ENCODE measurements at places on chromosomes 13 and 19.

GRCh38 chr13:83780227-83780626 lies 102.0 kb downstream of the SLITRK1 start:
- H3K4me3 ChIP-seq, result no peak overlapping the region
- no peaks in the 10 kb centered on the region for H3K4me1 ChIP-seq
- no peaks in the 10 kb centered on the region for H3K27me3 ChIP-seq
- H3K27ac ChIP-seq, result no peak overlapping the region
- H3K36me3 ChIP-seq, result no peaks in the 10 kb centered on the region
- no peak for DNase-seq

DNA sequence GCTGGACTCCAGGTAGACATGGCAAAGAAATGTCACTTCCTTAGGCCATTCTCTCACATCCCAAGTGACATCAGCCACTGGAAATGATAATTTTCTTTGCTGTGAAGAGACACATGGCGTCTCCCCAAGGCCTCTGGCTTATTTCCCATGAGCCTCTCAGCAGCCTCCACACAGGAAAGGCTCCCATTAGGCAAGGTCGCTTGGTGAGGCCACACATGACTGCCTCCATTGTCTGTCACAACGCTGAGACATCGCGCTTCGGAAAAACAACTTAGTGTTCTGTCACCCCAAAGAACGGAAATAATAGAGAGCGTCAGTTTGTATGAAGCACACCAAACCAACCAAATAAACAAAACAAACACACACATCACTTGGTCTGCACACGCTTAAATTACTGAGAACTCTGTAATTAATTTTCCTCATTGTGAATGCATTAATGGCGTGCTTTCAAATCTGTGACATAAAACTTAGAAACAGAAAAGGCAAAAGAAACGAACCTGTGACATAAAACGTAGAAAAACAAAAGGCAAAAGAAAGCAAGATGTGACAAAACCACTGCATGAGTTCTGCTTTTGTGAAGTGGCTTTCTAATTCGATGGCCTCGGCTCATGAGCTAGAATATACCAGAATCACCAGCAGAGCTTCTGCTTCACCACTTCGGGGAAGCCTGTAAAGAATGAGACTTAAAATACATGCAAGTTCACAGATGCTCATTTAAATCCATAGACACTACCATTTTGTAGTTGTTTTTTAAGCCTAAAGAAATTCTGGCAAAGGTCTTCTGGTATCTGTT lies 404.2 kb upstream of the SGCG start:
- no peak for DNase-seq
- no peak overlapping the region for H3K4me3 ChIP-seq

- no peaks in the 10 kb centered on the region for H3K27me3 ChIP-seq
- H3K4me3 ChIP-seq, result no peak overlapping the region
- no peaks in the 10 kb centered on the region for H3K36me3 ChIP-seq
These were observed 9.9 kb upstream of the ZNF90 start for GRCh38 chr19:20067943-20068342.

DNA sequence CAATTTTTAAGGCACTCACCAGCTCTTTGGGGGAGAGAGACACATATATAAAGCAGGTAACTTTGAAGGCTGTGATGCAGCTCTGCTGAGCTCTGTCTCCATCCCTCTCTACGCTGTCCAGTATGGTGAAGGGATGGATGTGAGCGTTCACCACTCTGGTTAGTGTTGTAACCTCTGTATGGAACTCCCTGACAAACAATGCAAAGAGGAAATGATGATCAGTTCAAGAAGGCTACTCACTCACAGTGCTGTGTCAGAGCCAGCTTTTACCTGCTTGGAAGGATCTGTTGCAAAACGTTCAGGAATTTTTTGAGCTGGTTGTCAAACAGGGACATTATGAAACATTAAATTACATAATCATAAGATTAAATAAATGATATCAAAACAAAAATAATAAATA lies 90.8 kb upstream of the SLC10A2 start:
- no peaks in the 10 kb centered on the region for H3K27me3 ChIP-seq
- H3K36me3 ChIP-seq, result no peaks in the 10 kb centered on the region
- H3K4me1 ChIP-seq, result no peaks in the 10 kb centered on the region
- no peak overlapping the region for H3K27ac ChIP-seq

DNA sequence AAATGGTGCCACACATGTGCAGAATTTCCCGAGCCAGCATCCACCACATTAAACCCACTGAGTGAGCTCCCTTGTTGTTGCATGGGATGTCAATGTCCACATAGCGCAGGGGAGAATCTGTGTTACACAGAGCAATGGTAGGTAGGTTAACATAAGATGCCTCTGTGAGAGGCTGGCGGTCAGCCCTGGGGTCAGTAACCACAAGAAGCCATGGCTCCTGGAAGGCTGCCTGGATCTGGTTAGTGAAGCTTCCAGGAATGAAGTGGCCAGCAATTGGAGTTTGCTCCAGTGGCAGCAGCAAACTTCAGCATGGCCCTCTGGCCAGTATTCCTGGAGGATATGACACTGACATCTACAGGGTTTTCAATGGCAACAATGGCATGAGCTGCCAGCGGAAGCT lies 37.0 kb upstream of the PCDH9 start:
- H3K4me3 ChIP-seq, result no peak overlapping the region
- no peak for DNase-seq
- H3K4me1 ChIP-seq, result no peaks in the 10 kb centered on the region
- H3K27me3 ChIP-seq, result no peaks in the 10 kb centered on the region

DNA sequence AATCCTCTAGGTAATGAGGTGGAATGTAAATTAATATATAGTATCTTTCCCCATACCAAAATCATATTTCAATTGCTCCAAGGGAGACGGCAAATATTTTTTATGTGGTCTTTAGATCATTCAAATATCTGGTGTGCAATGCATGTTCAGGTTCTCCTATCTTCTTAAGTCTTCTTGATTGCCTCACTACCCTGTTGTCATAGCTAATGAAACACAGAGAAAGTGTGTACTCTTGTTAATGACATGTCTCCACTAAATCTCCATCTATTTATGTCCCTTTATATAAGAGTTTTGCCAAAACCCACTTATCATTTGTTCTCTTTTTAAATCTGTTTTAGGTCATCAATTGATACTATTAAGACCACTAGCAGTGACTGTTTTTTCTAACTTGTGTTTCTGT lies 6.6 kb downstream of the STARD13 start:
- no peaks in the 10 kb centered on the region for H3K4me1 ChIP-seq
- DNase-seq, result no peak
- H3K27me3 ChIP-seq, result no peaks in the 10 kb centered on the region
- no peak overlapping the region for H3K27ac ChIP-seq
- H3K4me3 ChIP-seq, result no peak overlapping the region
- H3K36me3 ChIP-seq, result no peaks in the 10 kb centered on the region

- H3K27me3 ChIP-seq, result no peaks in the 10 kb centered on the region
- peaks cover 9% of the 10 kb centered on the region for H3K36me3 ChIP-seq
- DNase-seq, result no peak
- no peak overlapping the region for H3K27ac ChIP-seq
These were observed 18.9 kb downstream of the ELAVL1 start for GRCh38 chr19:7986321-7987113.

- no peaks in the 10 kb centered on the region for H3K4me1 ChIP-seq
- H3K27me3 ChIP-seq, result no peaks in the 10 kb centered on the region
- H3K27ac ChIP-seq, result no peak overlapping the region
- no peak overlapping the region for H3K4me3 ChIP-seq
- no peak for DNase-seq
These were observed 57.8 kb downstream of the CCDC70 start for GRCh38 chr13:51919531-51919930.

GRCh38 chr13:95457294-95457693 lies 95.2 kb upstream of the CLDN10 start:
- peak; percentile 62 for DNase-seq
- peaks cover 30% of the 10 kb centered on the region for H3K4me1 ChIP-seq
- H3K27ac ChIP-seq, result no peak overlapping the region
- H3K4me3 ChIP-seq, result peak overlapping the region; percentile 59
- no peaks in the 10 kb centered on the region for H3K36me3 ChIP-seq

DNA sequence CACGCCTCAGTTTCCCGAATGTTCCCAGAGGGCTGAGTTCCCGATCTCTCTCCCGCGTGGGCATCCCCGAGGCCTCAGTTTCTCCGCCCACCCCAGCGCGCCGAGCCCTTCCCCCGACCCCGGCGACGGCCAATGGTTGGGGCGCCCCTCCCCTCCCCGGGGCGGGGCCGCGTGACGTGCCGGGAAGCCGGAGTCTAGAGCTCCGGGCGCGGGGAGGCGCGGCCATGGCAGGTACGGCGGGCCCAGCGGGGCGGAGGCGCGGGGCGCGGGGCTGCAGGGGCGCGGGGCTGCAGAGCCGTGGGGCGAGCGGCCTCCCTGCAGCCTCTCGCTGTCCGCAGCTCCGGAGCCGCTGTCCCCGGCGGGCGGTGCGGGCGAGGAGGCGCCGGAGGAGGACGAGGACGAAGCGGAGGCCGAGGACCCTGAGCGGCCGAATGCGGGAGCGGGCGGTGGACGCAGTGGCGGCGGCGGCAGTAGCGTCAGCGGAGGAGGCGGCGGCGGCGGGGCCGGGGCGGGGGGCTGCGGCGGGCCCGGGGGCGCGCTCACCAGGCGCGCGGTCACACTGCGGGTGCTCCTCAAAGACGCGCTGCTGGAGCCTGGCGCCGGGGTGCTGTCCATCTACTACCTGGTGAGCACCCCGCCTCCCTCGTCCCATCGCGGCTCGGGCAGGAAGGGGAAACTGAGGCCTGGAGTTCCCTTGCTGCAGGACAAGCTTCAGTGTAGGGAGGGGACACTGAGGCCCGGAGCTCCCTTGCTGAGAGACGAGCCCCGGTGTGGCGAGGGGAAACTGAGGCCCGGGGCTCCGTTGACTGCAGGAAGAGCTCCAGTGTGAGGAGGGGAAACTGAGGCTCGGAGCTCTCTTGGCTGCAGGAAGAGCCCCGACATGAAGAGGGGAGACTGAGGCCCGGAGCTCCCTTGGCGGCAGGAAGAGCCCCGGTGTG lies at the start of gene MPND:
MPND (plus strand) TSS at position 193 of the 938 bp plus-strand sequence; CDS start at position 225, 32 bp downstream.
- peak; percentile 77 for DNase-seq
- peaks cover 27% of the 10 kb centered on the region for H3K4me1 ChIP-seq
- H3K4me3 ChIP-seq, result peak within 1 kb of the TSS; percentile 85
- peaks cover 7% of the 10 kb centered on the region for H3K36me3 ChIP-seq
- H3K27ac ChIP-seq, result peak within 1 kb of the TSS; percentile 73

DNA sequence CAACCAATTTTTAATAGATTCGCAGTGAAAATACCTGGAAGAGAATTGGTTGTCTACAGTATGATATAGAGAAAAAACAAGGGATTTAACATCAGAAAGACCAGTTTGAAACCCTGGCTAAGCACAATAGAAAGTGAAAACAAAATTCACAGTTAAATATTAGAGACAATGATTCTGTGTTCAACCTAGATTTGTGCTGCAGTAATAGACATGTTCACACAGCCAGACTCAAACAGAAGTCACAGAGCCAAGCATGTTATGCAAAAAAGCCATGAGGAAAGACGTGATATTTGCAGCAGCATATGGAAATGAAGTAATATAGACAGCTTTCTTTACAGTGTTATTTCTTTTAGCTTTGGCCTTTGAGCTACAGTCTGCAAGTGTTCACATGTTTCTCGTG lies 48.1 kb downstream of the SCEL start:
- H3K27me3 ChIP-seq, result no peaks in the 10 kb centered on the region
- H3K27ac ChIP-seq, result no peak overlapping the region
- no peak overlapping the region for H3K4me3 ChIP-seq
- no peak for DNase-seq
- H3K36me3 ChIP-seq, result no peaks in the 10 kb centered on the region
- no peaks in the 10 kb centered on the region for H3K4me1 ChIP-seq

- peaks cover 25% of the 10 kb centered on the region for H3K27me3 ChIP-seq
- H3K36me3 ChIP-seq, result no peaks in the 10 kb centered on the region
- H3K27ac ChIP-seq, result no peak overlapping the region
These were observed 8.5 kb downstream of the FOSB start for GRCh38 chr19:45476304-45476703.

DNA sequence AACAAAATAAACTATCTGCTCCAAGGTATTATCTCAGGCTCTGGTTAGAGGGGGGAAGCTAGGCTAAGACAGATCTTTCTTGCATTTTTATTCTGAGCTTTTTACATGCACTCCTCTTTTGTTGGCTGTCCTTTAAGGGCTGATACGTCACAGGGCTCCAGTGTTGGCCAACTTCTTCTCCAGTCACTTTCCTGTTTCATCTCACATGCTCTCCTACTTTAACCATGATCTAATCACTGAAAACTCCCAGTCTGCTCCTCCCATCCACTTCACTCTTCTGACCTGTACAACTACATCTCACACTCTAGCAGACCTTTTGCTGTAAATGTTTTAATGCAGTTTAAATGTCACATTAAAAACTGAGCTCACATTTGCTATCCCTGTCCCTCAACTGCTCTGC lies 510.0 kb upstream of the KLF12 start:
- no peaks in the 10 kb centered on the region for H3K4me1 ChIP-seq
- no peak overlapping the region for H3K27ac ChIP-seq
- DNase-seq, result no peak

GRCh38 chr19:16197622-16198369 lies at the start of gene AP1M1:
Gene AP1M1 (plus strand): TSS chr19:16197911. CDS start chr19:16198027, 116 bp downstream.
- peaks cover 28% of the 10 kb centered on the region for H3K36me3 ChIP-seq
- peak within 1 kb of the TSS; percentile 88 for H3K4me3 ChIP-seq
- H3K27me3 ChIP-seq, result no peaks in the 10 kb centered on the region
- H3K27ac ChIP-seq, result peak within 1 kb of the TSS; percentile 88
- DNase-seq, result peak; percentile 97
- H3K4me1 ChIP-seq, result peaks cover 32% of the 10 kb centered on the region

GRCh38 chr19:12481781-12482508 lies 2.7 kb downstream of the ZNF709 start:
- H3K4me1 ChIP-seq, result peaks cover 32% of the 10 kb centered on the region
- peak overlapping the region; percentile 1 for H3K4me3 ChIP-seq
- no peaks in the 10 kb centered on the region for H3K27me3 ChIP-seq
- DNase-seq, result peak; percentile 60

DNA sequence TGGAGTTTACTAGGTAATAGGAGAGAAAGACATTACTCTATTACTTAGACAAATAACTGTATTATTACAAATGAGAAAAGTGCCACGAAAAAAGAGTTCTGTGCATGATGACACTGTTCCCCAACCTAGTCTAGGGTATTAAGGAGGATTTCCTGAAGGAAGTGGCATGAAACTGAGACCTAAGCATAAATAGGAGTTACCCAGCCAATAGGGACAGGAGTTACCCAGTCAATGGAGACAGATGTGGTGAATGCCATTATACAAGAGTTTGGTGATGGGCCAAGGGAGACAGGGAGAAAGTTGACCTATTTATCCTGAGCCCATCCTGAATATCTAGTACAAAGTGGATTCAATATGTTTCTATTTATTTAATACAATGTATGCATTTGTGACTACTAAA lies 65.4 kb downstream of the KL start:
- H3K27ac ChIP-seq, result no peak overlapping the region
- no peak for DNase-seq
- H3K4me1 ChIP-seq, result no peaks in the 10 kb centered on the region

DNA sequence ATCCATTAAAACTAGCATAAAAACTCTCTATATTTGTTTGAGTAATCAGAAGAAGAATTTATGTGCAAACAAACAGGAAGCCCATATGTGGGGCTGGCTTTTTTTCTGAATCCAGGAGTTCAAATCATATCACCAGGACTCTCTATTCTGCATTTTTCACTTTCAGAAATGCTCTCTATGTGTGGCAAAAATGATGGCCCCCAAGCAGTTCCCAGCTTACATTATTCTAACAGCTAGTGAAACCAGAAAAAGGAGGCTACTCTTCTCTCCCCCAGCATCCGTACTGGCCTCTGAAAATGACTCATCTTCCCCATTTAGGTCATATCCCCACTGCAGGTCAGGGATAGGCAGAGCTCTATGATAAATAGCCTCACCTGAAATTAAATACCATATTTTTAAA lies 20.4 kb downstream of the RBM26 start:
- no peak overlapping the region for H3K27ac ChIP-seq
- peaks cover 3% of the 10 kb centered on the region for H3K36me3 ChIP-seq

Data from common myeloid progenitor, CD34-positive (primary cell).